ENCODE measurements at places on chromosomes 6 and 20.

DNA sequence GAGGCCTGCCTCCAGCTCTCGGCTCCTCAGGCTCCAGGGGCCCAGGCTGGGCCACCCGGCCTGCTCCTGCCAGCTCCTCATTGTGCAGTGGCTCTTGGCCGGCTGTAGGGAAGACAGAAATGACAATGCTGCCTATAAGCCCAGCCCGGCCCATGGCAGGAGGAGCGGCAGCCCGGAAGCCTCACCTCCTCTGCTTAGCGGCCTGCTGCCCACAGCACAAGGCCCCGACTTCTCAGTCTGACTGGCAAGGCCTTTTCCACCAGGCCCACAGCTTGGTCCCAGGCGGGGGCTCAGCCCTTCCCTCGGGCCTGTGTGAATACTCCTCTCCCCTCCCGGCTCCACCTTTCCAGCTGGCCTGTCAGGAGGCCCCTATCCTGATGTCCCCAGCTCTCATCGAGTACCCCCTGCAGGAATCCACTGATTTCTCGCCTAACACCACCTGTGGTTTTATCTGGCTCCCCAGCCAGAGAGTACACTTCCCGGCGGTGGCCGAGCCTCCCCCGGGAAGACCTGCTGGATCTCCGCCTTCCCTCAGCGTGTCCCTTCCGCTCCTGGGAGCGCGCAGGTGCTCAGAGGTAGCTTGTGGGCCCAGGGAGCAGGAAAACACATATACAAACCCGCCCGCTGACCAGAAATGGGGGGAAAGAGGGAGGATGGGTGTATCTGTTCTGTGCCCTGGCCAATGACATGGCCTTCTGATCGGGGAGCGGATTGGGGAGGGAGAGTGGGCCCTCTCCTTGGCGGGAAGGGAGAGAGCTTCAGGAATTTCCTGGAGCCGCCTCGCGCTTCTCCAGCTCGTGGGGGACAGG lies 963 bp downstream of the DDRGK1 start:
- peaks cover 18% of the 10 kb centered on the region for H3K4me1 ChIP-seq
- H3K36me3 ChIP-seq: peaks cover 37% of the 10 kb centered on the region
- H3K27ac ChIP-seq: peak overlapping the region; percentile 82
- H3K27me3 ChIP-seq: peaks cover 3% of the 10 kb centered on the region
- H3K4me3 ChIP-seq: peak overlapping the region; percentile 94

DNA sequence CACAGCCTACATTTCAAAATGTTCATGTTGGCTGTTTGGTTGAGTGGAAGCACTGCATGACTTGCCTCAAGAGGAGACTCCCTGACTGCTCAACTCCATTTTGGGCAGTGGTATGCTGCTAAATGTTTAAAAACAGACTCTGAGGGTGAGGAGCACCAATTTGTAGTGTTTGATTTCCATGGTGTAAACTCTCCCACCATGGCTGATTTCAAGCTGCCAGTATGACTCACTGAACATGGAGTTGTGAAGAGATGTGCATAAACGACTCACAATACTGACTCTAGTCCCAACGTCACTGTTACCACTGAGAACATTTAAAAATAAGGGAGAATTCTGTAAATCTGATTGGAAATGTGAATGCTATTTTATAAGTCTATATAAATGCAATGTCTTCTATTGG lies 70.4 kb downstream of the BACH2 start:
- peaks cover 34% of the 10 kb centered on the region for H3K36me3 ChIP-seq
- no peak overlapping the region for H3K4me3 ChIP-seq
- peaks cover 10% of the 10 kb centered on the region for H3K27me3 ChIP-seq
- no peak overlapping the region for H3K27ac ChIP-seq

- H3K36me3 ChIP-seq: no peaks in the 10 kb centered on the region
- no peaks in the 10 kb centered on the region for H3K27me3 ChIP-seq
- H3K4me3 ChIP-seq: no peak overlapping the region
- no peak for DNase-seq
- H3K4me1 ChIP-seq: peaks cover 22% of the 10 kb centered on the region
Observed at GRCh38 chr6:20870021-20870420, 335.8 kb downstream of the CDKAL1 start.

DNA sequence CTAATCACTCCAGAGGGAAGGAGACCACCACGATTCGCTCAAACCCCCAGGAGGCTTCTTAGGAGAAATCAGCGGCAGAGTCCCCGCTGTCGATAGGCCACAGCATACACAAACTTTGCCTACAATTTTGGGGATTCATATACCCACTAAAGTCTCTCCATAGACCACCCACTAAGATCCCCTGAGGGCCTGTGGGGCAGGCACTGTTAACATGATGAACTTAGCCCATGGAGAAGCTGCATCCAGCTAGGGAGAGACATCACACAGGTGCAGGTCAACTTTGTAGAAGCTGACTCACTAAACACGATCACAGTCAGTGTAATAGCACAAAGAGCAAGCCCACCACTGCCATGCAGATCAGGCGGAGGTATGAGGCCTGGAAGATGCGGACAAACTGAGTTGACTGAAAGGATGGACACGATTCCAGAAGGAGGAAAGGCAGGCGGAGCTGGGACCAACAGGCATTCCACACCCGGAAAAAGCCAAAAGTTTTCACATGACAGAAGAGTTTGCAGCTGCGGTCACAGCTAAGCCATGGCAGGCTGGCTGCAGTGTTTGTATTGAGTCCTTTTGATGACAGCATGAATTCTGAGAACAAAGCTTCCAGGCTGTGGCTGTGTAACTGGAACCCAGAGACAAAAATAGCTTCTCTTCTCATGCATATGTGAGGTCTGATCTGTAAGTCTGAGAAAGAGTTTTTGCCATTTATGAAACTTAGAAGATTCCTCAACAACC lies 75.7 kb upstream of the QKI start:
- no peak for DNase-seq
- peaks cover 13% of the 10 kb centered on the region for H3K27me3 ChIP-seq
- peak overlapping the region; percentile 34 for H3K4me3 ChIP-seq
- H3K4me1 ChIP-seq: peaks cover 75% of the 10 kb centered on the region
- H3K27ac ChIP-seq: peak overlapping the region; percentile 29

DNA sequence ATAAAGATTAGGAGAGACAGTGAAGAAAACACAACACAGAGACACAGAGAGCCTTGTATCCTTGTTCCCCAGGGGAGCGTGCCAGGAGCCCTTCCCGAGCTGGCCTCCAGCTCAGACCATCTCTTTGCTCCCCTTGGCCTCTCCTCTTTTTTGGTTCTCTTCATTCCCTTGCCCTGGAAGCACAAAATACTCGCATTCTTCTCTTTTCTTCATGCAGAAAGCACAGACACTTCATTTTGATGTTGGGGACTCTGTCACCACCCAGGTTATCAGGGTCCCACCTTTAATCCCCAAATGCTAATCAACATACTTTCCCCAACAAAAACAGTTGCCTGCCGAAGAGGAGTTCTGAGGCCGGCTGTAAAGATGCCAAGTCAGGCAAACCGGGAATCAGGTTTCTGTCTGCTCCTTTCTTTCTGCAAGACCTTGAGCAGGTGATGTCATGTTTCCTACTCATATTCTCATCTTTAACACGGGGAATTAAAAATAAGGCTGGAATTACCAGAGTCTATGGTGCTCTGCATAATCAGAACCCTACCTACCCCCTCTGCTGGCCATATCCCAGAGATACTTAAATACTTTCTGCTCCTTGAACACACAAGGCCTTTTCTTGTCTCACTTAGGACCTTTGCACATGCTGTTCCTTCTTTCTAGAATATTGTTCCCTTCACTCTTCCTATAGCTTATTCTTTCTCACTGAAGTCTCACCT lies 21.7 kb downstream of the TGM6 start:
- H3K27ac ChIP-seq: no peak overlapping the region
- H3K36me3 ChIP-seq: no peaks in the 10 kb centered on the region
- no peaks in the 10 kb centered on the region for H3K4me1 ChIP-seq
- no peak for DNase-seq

DNA sequence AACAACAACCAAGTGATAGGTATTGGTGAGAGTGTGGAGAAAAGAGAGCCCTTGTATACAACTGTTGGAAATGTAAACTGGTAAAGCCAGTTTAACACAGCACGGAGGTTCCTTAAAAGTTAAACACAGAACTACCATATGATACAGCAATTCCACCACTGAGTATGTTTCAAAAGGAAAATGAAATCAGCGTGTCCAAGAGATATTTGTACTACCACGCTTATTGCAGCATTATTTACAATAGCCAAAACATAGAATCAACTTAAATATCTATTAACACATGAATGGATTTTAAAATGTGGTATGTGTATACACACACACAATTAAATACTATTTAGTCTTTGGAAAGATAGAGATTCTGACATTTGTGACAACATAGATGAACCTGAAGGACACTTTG lies 1.1 kb downstream of the PTCHD4 start:
- no peak overlapping the region for H3K27ac ChIP-seq
- H3K4me3 ChIP-seq: peak overlapping the region; percentile 70
- no peaks in the 10 kb centered on the region for H3K36me3 ChIP-seq
- H3K27me3 ChIP-seq: peaks cover 2% of the 10 kb centered on the region
- peaks cover 38% of the 10 kb centered on the region for H3K4me1 ChIP-seq
- no peak for DNase-seq

GRCh38 chr20:15756002-15756753 lies 817.1 kb downstream of the KIF16B start:
- H3K4me1 ChIP-seq: peaks cover 15% of the 10 kb centered on the region
- DNase-seq: no peak
- H3K27me3 ChIP-seq: peaks cover 5% of the 10 kb centered on the region
- no peak overlapping the region for H3K27ac ChIP-seq
- H3K4me3 ChIP-seq: no peak overlapping the region

DNA sequence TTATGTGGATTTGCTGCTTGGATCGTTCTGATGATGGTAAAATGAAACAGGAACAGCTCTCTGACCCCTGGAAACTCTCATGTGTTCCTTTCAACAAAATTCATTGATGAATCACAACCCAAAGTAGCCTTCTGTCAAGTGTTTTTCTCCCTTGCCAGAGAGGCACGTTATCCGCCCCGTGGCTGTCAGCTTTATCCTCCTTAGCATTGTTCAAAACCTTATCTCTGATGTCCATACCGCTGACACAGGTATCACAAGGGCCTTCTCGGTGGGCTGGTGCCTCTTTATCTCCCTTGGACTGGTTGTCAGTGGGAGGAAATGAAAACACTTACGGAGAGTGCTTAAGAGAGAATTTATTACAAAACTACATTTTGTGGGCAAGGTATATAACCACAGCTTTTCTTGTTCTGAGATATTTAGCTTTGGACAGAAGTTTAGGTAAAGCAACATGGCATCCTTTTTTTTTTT lies 84.9 kb downstream of the TIAM2 start:
- H3K36me3 ChIP-seq: no peaks in the 10 kb centered on the region
- peaks cover 37% of the 10 kb centered on the region for H3K4me1 ChIP-seq
- H3K27ac ChIP-seq: no peak overlapping the region
- no peak for DNase-seq
- H3K4me3 ChIP-seq: no peak overlapping the region
- peaks cover 3% of the 10 kb centered on the region for H3K27me3 ChIP-seq

GRCh38 chr6:166498228-166498627 lies 88.2 kb downstream of the RAMACL start:
- no peak overlapping the region for H3K27ac ChIP-seq
- peaks cover 41% of the 10 kb centered on the region for H3K4me1 ChIP-seq
- peaks cover 13% of the 10 kb centered on the region for H3K27me3 ChIP-seq
- no peak overlapping the region for H3K4me3 ChIP-seq
- H3K36me3 ChIP-seq: peaks cover 9% of the 10 kb centered on the region

DNA sequence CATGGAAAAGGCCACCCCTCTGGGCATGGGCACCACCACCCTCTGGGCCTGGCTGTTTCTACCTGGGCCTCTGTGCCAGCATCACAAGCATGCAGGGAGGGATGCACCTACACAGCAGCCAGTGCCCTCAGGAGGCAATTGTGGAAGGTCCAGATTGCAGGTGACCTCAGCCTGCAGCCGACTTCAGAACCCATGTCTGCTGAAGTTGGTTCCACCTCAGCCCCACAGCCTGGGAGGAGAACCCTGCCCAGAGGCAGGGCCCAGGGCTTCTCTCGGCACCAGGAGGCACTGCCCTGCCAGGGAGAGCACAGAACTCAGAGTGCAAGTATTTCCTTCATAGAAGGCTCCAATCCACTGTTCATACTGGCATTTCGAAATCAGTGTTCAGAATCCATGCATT lies 149.8 kb downstream of the TTLL2 start:
- H3K36me3 ChIP-seq: no peaks in the 10 kb centered on the region
- H3K27me3 ChIP-seq: peaks cover 20% of the 10 kb centered on the region
- no peak overlapping the region for H3K27ac ChIP-seq
- H3K4me1 ChIP-seq: peaks cover 37% of the 10 kb centered on the region
- DNase-seq: no peak
- H3K4me3 ChIP-seq: no peak overlapping the region

DNA sequence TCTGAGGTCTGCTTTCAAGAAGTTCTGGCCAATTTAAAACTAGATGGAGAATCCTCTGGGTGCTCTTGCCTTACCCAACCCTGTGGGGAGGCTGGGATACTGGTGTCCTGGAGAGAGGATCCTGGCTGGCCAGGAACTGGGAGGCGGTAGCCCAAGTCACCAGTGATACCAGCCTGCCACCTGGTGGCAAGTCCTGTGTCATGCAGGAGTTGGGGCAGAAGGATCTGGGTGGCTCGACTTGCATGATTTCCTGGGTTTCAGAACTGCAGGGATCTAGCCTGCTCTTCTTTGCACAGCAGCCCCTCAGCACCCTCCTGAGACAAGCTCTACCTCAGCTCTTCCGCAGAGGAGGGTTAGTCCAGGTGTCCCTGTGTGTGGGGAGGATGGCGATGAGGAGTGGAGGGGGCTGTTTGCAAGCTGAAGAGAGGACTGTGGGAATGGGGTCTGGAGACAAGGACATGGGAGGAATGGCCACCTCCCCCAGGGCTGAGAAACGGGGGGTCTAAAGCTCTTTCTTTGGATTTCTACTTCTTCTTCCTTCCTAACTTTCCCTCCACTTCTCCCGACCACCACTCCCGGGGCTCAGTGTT lies 4.2 kb downstream of the KCNK17 start:
- no peak overlapping the region for H3K4me3 ChIP-seq
- H3K27me3 ChIP-seq: peaks cover 88% of the 10 kb centered on the region
- H3K36me3 ChIP-seq: no peaks in the 10 kb centered on the region
- H3K27ac ChIP-seq: no peak overlapping the region
- no peaks in the 10 kb centered on the region for H3K4me1 ChIP-seq

- no peak overlapping the region for H3K4me3 ChIP-seq
- peaks cover 9% of the 10 kb centered on the region for H3K27me3 ChIP-seq
- no peaks in the 10 kb centered on the region for H3K36me3 ChIP-seq
- DNase-seq: no peak
- H3K4me1 ChIP-seq: no peaks in the 10 kb centered on the region
- no peak overlapping the region for H3K27ac ChIP-seq
Observed at GRCh38 chr6:2535506-2535905, 215.2 kb downstream of the MYLK4 start.

DNA sequence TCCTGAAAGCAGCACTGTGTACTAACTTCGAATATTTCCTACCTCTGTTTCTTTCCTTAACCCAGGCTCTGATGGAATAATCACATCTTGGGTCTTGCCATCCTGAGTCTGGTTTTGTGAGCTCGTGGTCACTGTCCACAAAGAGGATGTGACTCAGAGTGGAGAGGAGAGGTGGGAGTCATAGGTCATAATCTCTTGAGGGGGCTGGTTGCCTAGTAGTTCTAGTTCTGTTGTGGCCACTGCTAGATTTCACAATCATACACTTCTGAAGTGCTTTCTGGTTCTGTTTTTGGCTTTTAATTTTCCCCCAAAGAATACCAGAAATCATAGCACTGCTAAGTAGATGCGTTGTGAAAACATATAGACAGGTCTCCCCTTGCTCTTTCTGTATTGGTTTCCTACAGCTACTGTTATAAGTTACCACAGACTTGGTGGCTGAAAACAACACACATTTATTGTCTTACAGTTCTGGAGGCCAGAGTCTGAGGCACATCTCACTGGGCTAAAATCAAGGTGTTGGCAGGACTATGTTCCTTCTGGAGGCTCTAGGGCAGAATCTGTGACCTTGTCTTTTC lies 102.8 kb downstream of the NRSN1 start:
- H3K27me3 ChIP-seq: peaks cover 3% of the 10 kb centered on the region
- peaks cover 35% of the 10 kb centered on the region for H3K4me1 ChIP-seq
- H3K27ac ChIP-seq: peak overlapping the region; percentile 44
